ENCODE measurements at places on chromosomes 7 and 10.

DNA sequence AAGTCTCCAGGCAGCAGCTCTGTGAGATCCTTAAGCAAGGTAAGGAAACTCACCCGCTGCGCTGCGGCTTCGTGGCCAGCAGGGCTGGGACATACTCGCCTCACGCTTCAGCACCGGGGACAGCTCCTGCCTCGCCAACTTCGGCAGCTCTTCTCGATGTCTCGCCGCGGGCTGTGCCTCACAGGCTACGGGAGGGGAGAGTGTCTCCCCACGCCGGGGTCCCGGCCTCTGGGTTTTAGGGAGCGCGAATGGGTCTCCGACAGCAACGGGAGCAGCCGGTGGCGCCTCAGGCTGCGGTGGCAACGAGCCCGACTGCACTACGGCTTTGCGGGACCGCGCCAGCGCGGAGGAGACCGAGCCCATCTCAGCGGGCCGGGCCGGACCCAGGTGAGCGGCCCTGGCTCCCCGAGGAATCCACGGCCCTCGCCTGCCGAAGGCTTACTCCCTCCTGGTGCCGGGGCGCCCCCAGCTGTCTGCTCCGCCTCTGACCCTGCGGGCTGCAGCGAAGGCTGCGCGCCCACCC is 62.4 kb downstream of the LSM5 start:
- DNase-seq, result peak; percentile 92

DNA sequence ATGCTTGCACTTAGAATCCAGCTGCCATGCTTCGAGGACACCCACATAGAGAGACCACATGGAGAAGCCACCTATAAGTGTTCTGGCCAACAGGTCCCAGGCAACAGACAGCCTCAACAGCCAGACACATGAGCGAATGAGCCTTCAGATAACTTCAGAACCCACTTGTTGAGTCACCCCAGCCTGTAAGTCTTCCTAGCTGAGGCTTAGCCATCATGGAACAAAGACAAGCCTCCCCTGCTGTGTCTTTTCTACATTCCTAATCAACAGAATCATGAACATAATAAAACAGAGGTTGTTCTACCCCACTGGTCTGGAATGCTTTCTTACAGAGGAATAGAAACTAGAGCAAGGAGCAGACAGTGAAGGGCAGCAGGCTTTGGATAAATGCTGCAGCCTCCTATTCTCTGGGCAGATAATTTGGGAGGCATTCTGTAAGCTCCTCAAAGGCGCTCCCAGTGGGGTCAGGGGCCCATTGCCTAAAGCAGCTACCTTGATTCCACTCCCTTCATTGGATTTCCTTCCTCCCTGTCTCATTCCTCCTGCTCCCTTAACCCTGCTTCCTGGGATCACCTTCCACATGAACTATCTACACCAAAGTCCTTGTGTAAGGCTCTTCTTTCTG is 4.6 kb downstream of the TLL2 start:
- peak; percentile 98 for DNase-seq

DNA sequence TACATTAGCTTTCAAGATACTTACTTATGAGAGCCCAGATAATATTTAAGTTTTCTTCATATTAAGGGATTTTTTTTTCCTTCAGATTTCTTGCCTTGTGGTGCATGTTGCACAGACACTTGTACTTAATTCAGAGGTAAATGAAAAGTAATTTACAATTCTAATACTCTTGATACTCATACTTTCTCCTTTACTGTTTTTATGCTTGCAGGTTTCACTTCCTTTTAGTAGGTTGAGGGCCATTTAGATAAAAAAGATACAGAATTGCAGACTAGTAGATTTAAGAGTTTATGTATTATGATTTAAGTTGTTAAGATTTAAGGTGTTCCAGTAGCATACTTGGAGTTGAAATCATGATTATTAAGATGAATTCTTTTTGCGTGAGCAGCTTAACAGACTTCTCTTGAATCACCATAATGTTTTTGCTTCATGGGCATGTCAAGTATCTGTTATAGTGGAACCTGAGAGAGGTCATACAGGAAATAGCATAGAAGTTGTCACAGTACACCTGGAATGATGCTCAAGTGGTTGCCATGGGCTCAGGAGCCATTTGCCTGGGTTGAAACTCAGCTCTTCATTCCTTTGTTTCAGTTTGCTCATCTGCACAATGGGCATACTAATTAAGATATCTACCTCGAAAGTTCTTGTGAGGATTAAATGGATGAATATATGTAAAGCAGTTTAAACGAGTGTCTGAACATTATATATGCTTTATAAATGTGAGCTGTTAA is 174.8 kb upstream of the PRPS1L1 start:
- no peak for DNase-seq

- peak; percentile 36 for DNase-seq
Measured at GRCh38 chr7:100080907-100081534, 502 bp downstream of the ZNF3 start.

DNA sequence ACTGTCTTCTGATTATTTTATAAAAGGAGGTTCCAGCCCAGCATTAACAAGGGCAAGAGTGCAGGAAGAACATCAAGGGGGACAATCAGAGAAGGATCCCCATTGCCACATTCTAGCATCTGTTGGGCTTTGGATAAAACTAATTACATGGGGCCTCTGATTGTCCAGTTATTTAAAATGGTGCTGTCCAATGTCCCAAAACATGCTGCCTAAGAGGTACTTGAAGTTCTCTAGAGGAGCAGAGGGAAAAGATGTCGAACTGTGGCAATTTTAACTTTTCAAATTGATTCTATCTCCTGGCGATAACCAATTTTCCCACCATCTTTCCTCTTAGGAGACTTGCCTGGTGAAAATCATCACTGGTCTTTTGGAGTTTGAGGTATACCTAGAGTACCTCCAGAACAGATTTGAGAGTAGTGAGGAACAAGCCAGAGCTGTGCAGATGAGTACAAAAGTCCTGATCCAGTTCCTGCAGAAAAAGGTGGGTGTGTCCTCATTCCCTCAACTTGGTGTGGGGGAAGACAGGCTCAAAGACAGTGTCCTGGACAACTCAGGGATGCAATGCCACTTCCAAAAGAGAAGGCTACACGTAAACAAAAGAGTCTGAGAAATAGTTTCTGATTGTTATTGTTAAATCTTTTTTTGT is 2.3 kb downstream of the IL6 start:
- no peak for DNase-seq

DNA sequence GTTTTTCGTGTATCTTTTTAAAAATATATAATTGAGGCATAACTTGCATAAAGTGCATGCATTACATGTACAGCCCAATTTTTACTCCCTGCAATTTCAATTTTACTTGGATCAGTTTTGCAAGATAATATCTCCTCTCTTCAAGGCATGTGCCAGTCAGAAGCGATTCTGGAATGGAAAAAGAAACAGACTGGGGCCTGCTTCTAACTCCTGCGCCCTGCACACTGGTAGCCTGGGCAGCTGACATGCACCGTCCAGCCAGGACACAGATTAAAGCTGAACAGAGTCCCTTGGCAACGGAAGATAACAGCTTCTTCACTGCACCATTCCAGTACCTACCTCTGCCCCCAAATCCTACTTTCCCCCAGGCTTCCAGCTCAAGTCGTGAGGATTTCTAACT is 182.1 kb downstream of the FAM107B start:
- DNase-seq, result no peak

GRCh38 chr10:95651346-95652060 is 5.0 kb downstream of the ALDH18A1 start:
- no peak for DNase-seq

GRCh38 chr7:65946904-65947303 is 35.1 kb downstream of the GUSB start:
- peak; percentile 20 for DNase-seq

DNA sequence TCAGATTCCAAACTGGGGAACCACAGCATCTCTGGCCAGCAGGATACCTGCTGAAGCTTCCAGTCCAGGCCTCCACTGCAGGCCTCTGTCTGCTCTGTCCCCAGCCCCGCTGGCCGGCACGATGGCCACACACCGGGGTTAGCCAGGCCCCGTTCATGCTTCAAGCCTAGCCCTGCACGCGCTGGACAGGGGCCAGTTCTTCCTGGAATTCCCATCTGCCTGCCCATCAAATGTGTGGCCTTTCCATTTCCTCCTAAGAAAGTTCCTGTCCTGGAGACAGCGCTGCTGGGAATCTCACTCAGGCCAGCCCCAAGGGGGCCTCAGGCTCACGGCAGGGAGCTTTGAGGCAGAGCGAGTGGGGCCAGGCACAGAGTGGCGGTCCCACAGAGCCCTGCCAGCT is 18.0 kb downstream of the SH2B2 start:
- no peak for DNase-seq

DNA sequence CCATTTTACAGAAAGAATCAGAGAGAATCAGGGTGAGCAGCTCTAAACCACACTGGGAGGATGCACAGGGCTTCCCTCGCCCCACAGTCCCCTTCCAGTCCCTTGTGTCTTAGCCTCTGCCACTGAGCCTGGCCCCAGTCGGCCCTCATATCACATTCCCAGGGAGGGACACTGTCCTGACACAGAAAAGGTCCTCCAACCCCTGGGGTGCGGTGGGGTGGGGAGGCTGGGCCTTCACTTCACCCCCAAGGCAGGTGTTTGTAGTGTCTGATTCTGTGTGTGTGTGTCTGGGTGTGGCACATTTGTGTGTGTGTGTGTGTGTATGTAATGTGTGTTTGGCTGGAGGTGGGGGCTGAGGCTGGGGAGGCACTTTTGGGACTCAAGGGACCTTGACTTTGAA is 1.8 kb upstream of the KCP start:
- no peak for DNase-seq

DNA sequence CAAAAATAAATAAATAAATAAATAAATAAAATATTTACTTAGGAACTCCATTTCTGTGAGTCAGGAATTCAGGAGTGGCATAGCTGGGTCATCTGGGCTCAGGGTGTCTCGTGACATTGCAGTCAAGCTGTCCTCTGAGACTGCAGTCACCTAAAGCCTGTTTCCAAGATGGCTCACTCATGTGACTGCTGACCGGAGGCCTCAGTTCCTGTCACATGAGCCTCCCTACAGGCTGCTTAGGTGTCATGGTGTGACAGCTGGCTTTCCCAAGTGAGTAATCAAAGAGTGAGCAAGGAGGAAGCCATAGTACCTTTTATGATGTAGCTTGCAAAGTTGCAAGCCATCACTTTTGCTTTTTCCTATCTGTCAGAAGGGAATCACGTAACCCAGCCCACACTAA is 128.6 kb upstream of the KCTD7 start:
- no peak for DNase-seq

DNA sequence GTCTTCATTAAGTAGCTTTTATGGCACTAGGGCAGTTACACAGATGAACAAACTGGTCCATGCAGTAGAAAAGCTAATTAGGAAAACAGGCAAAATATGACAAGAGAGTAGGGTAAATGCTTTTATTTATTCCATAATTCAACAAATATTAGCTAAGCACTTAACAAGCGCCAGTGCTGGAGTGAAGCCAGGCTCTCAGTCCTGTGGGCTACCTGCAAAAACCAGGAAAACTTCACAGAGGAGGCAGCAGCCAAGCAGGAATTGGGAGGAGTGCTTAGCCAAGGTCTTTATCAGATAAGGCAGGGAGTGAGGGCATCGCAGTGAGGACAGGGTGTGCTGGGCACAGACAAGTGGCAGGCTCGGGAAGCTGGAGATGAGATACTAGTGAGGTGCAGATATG is 4.9 kb upstream of the KAT6B start:
- DNase-seq, result no peak

- DNase-seq, result no peak
Measured at GRCh38 chr7:41378156-41378555, 324.7 kb downstream of the INHBA start.

DNA sequence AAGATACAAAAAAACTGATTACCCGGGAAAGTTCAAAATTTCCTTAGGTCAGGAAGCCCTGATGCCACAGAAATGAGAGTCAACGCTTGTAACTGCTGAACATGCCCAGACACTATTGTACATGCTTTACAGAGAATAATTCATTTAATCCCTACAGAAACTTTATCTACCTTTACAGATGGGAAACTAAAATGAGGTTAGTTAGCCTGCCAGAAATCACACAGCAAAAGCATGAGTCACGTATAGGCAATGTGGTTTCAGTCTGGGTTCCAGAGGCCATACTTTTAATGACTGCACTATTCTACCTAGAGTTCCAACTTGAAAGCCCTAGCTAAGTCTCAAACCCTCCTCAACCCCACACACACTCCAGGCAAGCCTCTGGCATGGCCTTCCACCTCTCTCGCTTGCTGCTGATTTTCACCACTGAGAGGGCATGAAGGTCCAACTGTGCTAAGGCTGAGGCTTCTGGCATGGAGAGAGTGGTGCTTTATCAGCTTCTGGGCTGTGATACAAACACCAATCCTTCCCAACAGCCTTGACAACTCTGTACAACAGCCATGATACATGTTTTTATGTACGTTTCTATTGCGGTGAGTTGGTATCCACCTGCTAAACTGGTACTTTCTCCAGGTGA is 1011.2 kb upstream of the GHITM start:
- DNase-seq, result no peak

All from ACHN (cell line).